IMR-90 (cell line): ENCODE measurements at places on chromosomes 2 and 18. TPM values are rescaled to one million over a fixed set of nuclear protein-coding genes. Genes with fewer than 3 reads are reported as not detected.

Gene FLACC1
- total RNA-seq: 0.54 and 0.56 TPM in 2 replicates

- no peak overlapping the region for H3K4me3 ChIP-seq
- no peaks in the 10 kb centered on the region for H3K4me1 ChIP-seq
- H3K27me3 ChIP-seq: no peaks in the 10 kb centered on the region
- no peaks in the 10 kb centered on the region for H3K36me3 ChIP-seq
- no peak overlapping the region for H3K27ac ChIP-seq
These were observed 870.6 kb downstream of the CBLN2 start for GRCh38 chr18:71673498-71673897.

DNA sequence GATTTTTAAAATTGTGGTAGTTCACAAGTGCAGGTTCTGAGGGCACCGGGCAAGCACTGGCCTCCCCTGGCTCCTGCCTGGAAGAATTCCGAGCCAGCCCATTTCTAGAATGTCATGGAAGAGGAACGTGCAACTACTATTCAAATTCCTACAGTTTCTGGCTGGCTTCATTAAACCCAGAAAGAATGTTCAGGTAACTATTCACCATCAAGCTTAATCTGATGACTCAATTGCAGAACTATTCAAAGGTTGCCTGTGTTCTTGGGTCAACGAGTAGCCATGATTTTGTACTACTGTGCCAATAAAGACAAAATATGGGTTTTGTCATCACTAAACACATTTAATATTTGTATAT lies 14.3 kb upstream of the MFF start:
- no peak for DNase-seq
- H3K4me1 ChIP-seq: no peaks in the 10 kb centered on the region
- H3K27me3 ChIP-seq: no peaks in the 10 kb centered on the region
- no peaks in the 10 kb centered on the region for H3K36me3 ChIP-seq
- no peak overlapping the region for H3K4me3 ChIP-seq
- H3K27ac ChIP-seq: no peak overlapping the region

DNA sequence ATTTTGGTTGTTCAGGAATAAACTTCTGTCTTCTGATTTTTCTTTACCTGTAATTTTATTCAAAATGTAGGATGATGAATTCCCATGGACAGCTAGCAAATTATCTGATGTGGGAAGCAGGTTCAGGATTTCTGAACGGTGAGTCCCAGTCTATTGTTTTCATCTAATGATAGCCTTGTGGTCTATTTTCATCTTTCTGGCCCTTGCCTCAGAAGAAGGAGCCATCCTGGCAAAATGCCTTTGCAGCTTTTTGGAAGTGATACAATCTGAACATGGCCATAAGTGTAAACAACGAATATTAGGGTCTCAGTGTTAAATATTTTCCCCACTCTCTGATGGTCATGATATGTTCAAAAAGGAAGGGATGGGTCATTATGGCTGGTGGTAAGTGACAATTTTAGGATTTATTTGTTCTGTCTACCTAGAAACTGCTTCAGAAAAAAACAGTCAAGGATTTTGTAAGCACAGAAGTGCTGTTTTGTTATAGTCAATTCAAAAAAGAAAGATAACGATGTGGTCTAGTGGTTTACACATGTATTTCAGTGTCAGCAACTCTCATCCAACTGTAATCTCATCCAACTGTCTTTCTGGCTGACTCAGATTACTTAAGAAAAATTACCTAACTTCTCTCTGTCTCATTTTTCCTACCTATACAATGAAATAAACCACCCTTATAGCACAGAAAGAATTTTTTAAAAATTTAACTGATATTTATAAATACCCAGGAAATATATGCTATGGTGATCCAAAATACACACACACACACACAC lies 272.6 kb upstream of the ERBB4 start:
- H3K27me3 ChIP-seq: no peaks in the 10 kb centered on the region
- H3K4me1 ChIP-seq: no peaks in the 10 kb centered on the region; the same call in 1 of the 2 replicates
- H3K27ac ChIP-seq: no peak overlapping the region

GRCh38 chr2:178506524-178506923 lies 26.3 kb downstream of the PLEKHA3 start:
- H3K4me1 ChIP-seq: no peaks in the 10 kb centered on the region
- DNase-seq: no peak
- no peak overlapping the region for H3K27ac ChIP-seq
- H3K4me3 ChIP-seq: no peak overlapping the region
- no peaks in the 10 kb centered on the region for H3K27me3 ChIP-seq
- H3K36me3 ChIP-seq: peaks cover 13% of the 10 kb centered on the region
